Stimulated activated CD8-positive, alpha-beta memory T cell treated with anti-CD3 and anti-CD28 coated beads, Interleukin-7, amount 100 ng/mL, for 1 hour (primary cell): ENCODE measurements at places on chromosomes 4 and X.

GRCh38 chr4:113445286-113445685 lies 316.3 kb downstream of the CAMK2D start:
- no peak for DNase-seq

DNA sequence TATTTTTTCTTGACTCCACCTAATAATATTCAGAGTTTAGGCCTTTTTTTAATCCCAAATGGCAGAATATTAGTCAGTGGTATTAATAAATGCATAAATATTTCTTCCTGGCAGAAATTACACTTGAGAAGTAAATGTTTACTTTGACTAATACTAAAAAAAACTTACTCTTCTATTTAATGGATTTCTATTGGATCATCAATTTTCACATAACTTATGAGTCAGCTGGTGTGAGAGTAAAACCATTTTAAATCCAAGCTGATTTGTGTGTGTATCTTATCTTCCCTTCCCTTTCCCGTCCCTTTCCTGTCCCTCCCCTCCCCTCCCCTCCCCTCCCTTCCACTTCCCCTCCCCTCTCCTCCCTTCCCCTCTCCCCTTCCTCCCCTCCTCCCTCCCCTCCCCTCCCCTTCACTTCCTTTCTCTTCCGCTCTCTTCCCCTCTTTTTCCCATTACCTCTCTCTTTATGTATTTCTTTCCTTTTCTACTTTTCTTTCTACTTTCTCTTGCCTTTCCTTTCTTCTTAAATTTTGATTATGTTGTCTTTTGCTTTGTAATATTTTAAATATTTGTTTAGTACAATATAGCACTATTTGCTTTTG lies 630.1 kb upstream of the EPHA5 start:
- DNase-seq, result no peak

DNA sequence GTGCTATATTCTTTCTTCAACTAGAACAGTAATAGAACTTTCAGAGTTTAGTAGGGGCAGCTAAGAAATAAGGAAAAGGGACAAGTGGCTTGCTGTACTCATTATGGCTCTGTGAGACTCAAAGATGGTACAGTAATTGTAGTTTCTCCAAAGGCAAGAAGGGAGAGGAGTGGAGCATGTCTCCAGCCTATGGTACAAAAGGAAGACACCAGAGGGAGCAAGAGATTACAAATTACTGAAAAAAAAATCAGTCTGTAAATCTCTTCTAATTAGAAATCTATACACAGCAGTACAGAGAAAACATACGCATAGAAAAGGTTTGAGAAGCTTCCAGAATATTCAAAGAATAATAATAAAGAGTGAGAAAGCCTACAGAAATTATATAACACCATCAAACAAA lies 61.4 kb downstream of the KLHL4 start:
- no peak for DNase-seq

DNA sequence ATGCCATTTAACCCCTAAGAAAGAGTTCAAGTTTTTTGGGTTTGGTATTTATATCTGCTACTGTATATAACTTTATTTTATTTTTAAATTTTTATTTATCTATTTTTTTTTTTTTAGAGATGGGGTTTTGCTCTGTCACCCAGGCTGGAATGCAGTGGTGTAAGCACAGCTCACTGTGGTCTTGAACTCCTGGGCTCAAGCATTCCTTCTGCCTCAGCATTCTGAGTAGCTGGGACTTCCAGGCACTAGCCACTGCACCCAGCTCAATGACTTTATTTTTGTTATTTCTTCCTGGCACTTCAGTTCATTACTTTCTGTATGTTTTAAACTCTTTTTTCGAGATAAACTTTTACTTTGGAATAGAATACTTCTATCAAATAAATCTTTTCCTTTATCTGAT lies 42.4 kb upstream of the PGAM4 start:
- DNase-seq, result no peak
